ENCODE measurements at places on chromosomes 1 and 21. TPM values are rescaled to one million over a fixed set of nuclear protein-coding genes. Genes with fewer than 3 reads are reported as not detected.

PRR9 gene
- polyA plus RNA-seq: not detected

CACHD1 gene
- polyA plus RNA-seq: 7.6 TPM

KRTAP19-4 gene
- not detected for polyA plus RNA-seq

ANKRD65 gene
- 10.6 TPM for polyA plus RNA-seq

DDAH1 gene
- 5.4 TPM for polyA plus RNA-seq

C8B gene
- polyA plus RNA-seq: not detected

RIMKLA gene
- polyA plus RNA-seq: 0.10 TPM

YTHDF2 gene
- 40.2 TPM for polyA plus RNA-seq

TRABD2B gene
- polyA plus RNA-seq: 1.0 TPM

PWP2 gene
- 5.2 TPM for polyA plus RNA-seq

MPL gene
- polyA plus RNA-seq: 0.08 TPM

CD52 gene
- 27.6 TPM for polyA plus RNA-seq

OR2L2 gene
- not detected for polyA plus RNA-seq

RIPPLY3 gene
- 0.02 TPM for polyA plus RNA-seq

SPATA46 gene
- not detected for polyA plus RNA-seq

LHX8 gene
- not detected for polyA plus RNA-seq

MANEAL gene
- polyA plus RNA-seq: 0.56 TPM

FMO3 gene
- polyA plus RNA-seq: 0.59 TPM

OLFM3 gene
- not detected for polyA plus RNA-seq

CACNA1E gene
- polyA plus RNA-seq: 0.01 TPM

MCOLN3 gene
- 3.1 TPM for polyA plus RNA-seq

SPATA6 gene
- polyA plus RNA-seq: 9.7 TPM

UBXN11 gene
- 16.9 TPM for polyA plus RNA-seq

CD48 gene
- polyA plus RNA-seq: 3.7 TPM

TMEM125 gene
- polyA plus RNA-seq: 45.3 TPM

AK4 gene
- 4.6 TPM for polyA plus RNA-seq

MEGF6 gene
- polyA plus RNA-seq: 16.3 TPM

VCAM1 gene
- polyA plus RNA-seq: 4.2 TPM

FMN2 gene
- polyA plus RNA-seq: 3.0 TPM

CIART gene
- polyA plus RNA-seq: 1.8 TPM
